ENCODE measurements at places on chromosomes 6 and 20.

DNA sequence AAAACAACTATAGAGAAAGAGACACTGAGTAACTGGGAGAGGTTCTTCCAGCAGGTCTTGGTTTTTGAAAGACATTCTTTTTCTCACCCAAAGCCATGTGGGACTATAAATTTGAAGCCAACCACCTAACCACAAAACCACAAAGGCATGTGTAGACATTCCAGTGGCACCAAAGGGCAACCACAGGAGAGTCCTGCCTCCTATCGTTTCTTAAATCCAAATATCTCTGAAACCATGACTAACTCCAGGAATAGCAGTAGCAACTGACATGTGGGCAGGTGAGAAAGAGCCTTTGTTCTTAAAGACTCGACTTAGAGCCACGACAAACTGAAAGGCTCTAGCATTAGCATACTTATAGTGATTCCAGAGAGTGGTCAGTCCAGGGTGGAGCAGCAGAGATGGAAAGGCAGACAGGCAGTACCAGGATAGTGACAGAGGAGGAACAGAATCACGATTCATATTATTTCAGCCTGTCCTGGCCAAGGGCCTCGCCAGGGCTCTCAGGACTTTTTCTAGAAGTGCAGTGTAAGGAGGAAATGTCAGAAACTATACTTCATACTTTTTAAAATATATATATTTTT is 9.4 kb upstream of the COL9A1 start:
- DNase-seq, result no peak

GRCh38 chr20:60453388-60454246 is 495.4 kb downstream of the CDH26 start:
- no peak for DNase-seq

GRCh38 chr6:159691963-159692287 is 1.1 kb downstream of the SOD2 start:
- DNase-seq, result no peak

- no peak for DNase-seq
Measured at GRCh38 chr6:153085239-153085638, 45.8 kb downstream of the RGS17 start.

DNA sequence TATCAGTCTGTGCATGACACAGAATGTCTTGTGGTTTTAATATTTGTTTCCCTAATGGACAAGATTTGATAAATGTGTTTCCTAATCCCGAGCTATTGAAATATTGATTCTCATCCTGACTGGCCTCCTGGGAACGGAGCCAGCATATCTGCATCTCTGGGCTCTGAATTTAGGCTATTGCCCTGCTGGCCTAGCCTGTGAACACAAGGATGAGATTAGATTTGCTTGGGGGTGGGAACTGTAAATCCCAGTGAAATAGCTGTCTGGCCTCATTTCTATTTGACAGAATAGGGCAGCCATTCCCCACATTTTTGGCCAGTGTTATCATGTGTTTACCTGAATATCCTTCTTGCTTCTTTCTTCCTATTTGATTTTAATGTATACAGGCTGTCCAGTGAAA is 198.4 kb upstream of the SOX4 start:
- DNase-seq, result no peak

Measured in stimulated activated CD4-positive, alpha-beta T cell treated with anti-CD3 and anti-CD28 coated beads, TNF-alpha, amount 100 ng/mL, for 24 hours (primary cell).